Activated T-helper 17 cell treated with anti-CD3 and anti-CD28 coated beads, Interleukin-2, amount 50 U/mL, for 72 hours (primary cell): ENCODE measurements at places on chromosomes 4 and X. TPM values are rescaled to one million over a fixed set of nuclear protein-coding genes. Genes with fewer than 3 reads are reported as not detected.

DNA sequence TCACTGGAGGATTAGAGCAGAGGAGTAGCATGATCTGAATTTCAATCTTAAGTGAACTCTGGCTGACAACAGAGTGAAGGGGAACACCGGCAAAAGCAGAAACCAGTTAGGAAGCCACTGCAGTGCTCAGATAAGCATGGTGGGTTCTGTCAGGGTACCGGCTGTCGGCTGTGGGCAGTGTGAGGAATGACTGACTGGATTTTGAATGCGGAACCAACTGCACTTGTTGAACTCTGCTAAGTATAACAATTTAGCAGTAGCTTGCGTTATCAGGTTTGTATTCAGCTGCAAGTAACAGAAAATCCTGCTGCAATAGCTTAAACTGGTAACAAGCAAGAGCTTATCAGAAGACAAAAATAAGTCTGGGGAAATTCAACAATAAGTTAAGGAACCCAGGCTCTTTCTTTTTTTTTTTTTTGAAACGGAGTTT, 5.2 kb downstream of the HTT start:
- peaks cover 26% of the 10 kb centered on the region for H3K4me1 ChIP-seq
- H3K4me3 ChIP-seq, result no peak overlapping the region

DNA sequence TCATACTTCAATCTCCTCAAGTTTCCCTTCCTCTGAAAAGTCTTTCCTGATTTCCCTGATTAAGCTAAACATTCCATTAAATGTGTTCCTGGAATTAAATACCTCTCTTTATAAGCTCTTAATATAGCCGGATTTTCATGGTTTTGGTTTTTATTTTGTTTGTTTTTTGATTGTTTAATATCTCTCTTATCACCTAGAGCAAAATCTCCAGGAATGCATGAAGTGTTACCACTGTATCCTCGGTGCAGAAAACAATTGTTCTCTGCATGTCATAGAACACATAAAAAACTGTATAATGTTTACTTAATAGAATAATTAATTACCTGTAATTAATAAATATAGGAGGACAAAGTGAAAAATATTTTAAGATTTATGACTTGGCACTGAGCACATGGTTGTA, 86.2 kb downstream of the PCDH18 start:
- no peaks in the 10 kb centered on the region for H3K4me1 ChIP-seq
- ATAC-seq, result no peak
- no peaks in the 10 kb centered on the region for H3K36me3 ChIP-seq
- no peak overlapping the region for H3K4me3 ChIP-seq

DNA sequence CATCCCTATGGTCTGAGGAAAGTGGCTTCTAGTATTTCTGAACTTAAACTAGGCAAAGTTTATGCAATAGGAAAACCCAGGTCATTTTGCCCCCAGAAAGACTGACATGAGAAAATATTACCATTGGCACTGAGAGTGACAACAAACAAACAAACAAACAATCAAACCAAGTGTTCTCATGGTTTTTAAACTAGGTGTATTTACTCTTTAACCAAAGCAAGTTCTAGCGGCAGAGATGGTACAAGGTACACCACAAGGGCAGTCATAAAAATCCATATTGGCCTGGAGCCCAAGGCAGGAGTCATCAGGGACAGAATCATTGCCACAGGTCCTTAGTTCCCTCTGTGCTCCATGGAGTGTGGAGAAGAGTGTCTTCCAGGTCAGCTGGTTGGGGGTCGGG, 26.0 kb upstream of the ENPEP start:
- ATAC-seq, result no peak
- H3K36me3 ChIP-seq, result no peaks in the 10 kb centered on the region
- H3K27ac ChIP-seq, result no peak overlapping the region

DNA sequence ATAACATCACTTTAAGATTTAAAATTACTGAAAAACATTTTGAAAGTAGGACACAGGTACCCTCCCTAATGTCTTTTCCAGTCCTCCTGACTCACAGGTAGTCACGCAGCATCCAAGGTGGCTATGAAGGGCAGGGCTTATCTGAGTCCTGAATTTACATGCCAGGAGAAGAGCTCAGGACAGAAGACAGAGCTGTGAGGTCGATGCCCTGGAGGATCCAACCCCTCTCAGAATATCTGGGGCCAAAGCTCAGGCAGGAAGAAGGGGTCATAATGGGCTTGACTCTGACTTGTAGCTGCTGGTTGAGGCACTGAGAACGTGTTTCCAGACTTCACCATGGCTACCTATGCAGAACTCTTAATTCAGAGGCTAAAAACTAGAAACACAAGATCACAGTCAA, 177.5 kb downstream of the AASDH start:
- no peaks in the 10 kb centered on the region for H3K36me3 ChIP-seq
- no peaks in the 10 kb centered on the region for H3K4me1 ChIP-seq
- H3K4me3 ChIP-seq, result no peak overlapping the region
- no peak overlapping the region for H3K27ac ChIP-seq

DNA sequence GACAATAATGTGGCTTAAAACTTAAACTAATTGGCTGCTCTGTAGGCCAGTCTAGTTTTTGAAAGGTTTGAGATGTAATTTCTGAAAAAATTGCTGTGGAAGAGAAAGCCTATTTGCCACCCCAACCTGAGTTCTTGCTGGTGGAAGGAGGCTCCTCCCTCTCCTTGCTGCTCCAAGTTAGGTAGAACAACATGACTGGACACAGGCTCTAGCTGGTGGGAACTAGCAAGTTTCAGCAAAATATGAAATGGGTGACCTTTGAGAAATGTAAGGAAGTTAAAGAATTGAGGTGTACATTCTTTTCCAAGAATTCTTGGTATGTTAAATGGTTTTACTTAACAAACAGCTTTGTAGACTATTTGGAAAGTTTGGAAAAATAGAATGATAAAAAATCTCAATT, 8.0 kb downstream of the RPL34 start:
- H3K36me3 ChIP-seq, result peaks cover 100% of the 10 kb centered on the region
- H3K27ac ChIP-seq, result no peak overlapping the region
- peaks cover 11% of the 10 kb centered on the region for H3K4me1 ChIP-seq
- no peak overlapping the region for H3K4me3 ChIP-seq

DNA sequence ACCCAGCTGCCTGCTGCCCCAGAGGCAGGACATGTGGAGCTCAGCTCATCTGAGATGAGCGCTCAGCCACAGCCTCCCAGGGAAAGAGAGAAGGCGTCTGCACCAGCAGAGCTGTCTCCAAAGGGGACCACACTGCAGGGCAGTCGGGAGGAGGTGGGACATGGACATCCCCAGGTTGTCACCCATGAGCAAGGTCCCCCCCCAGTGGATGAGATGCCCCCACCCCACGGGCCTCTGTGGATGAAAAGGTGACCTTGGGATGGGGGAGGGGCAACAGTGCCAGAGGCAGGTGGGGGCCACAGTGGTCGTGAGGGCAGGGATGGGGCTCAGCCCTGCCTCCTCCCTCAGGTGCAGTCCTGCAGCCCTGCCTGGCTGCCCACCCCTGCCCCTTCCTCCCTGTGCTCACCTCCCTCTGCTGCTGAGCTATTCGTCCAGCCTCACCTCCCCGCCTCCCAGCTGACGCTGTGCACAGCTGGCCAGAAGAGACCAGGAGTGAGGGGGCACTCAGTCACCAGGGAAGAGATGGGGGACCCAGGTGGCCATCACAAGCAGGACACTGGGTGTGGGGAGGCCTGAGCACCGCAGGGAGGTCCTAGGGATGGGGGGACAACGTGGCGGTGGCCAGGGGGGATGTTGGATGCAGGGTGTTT, 9.3 kb downstream of the NKX1-1 start:
- H3K27ac ChIP-seq, result no peak overlapping the region
- H3K36me3 ChIP-seq, result no peaks in the 10 kb centered on the region
- ATAC-seq, result no peak
- peaks cover 5% of the 10 kb centered on the region for H3K27me3 ChIP-seq

GRCh38 chr4:159191989-159192388, 89.1 kb downstream of the RAPGEF2 start:
- no peak for ATAC-seq
- H3K36me3 ChIP-seq, result no peaks in the 10 kb centered on the region
- H3K27ac ChIP-seq, result no peak overlapping the region
- no peak overlapping the region for H3K4me3 ChIP-seq

- H3K36me3 ChIP-seq, result no peaks in the 10 kb centered on the region
- H3K27ac ChIP-seq, result no peak overlapping the region
- ATAC-seq, result no peak
- no peak overlapping the region for H3K4me3 ChIP-seq
Measured at GRCh38 chr4:86536151-86536550, 58.0 kb upstream of the PTPN13 start.

- H3K27me3 ChIP-seq, result no peaks in the 10 kb centered on the region
- peaks cover 16% of the 10 kb centered on the region for H3K4me1 ChIP-seq
- H3K4me3 ChIP-seq, result no peak overlapping the region
- peak; percentile 37 for ATAC-seq
- peaks cover 92% of the 10 kb centered on the region for H3K36me3 ChIP-seq
Measured at GRCh38 chr4:147638942-147639341, 21.7 kb downstream of the TMEM184C start.

GRCh38 chr4:53009824-53010223, 147.7 kb downstream of the RASL11B start:
- no peak overlapping the region for H3K27ac ChIP-seq
- no peak for ATAC-seq
- H3K36me3 ChIP-seq, result no peaks in the 10 kb centered on the region
- peaks cover 10% of the 10 kb centered on the region for H3K4me1 ChIP-seq

VSIG4 gene
- 0.24 TPM for total RNA-seq

AMBN gene
- not detected for total RNA-seq

JCHAIN gene
- not detected for total RNA-seq

COL4A5 gene
- total RNA-seq, result not detected

LRCH2 gene
- not detected for total RNA-seq

CC2D2A gene
- total RNA-seq, result not detected

CABS1 gene
- total RNA-seq, result not detected

FGD1 gene
- 0.24 TPM for total RNA-seq

PCDH10 gene
- not detected for total RNA-seq

TENM3 gene
- not detected for total RNA-seq
